ENCODE measurements at places on chromosomes 7 and 10.
A peak's percentile ranks its signal among the peaks of the same experiment; 100 is the strongest.

GRCh38 chr10:108904163-108904838 is 1019.0 kb downstream of the XPNPEP1 start:
- no peak for DNase-seq

DNA sequence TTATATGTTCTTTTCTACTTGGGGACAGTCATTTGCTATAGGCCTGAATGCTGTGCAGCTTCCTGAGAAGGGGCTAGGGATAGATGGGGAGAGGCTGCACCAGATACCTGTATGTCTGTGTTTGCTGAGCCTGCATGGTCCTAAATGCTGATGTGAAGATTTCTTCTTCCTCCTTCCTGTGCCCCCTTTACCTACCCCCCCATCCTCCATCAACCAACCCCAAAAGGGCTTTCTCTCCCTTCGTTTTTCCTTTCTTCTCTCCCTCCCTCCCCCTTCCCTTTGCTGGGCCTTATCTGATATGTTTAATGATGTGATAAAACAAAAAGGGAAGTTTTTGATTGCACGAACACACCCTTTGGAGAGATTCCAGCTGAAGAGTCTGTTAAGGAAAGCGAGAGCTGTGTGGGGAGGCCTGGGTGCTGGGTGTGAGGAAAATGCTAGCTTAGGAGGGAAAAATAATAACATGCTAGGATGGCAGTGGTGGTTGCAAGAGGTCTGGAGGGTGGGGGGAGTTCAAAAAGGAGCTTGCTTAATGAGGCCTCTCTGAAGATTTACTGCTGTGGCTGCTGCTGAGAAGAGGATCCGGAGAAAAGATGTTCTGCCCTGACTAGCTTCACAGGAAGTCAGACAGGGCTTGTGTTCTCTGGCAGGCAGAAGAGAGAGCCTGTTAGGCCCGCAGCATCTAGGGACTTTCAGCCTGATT is 101.8 kb downstream of the SAMD9 start:
- DNase-seq, result no peak

DNA sequence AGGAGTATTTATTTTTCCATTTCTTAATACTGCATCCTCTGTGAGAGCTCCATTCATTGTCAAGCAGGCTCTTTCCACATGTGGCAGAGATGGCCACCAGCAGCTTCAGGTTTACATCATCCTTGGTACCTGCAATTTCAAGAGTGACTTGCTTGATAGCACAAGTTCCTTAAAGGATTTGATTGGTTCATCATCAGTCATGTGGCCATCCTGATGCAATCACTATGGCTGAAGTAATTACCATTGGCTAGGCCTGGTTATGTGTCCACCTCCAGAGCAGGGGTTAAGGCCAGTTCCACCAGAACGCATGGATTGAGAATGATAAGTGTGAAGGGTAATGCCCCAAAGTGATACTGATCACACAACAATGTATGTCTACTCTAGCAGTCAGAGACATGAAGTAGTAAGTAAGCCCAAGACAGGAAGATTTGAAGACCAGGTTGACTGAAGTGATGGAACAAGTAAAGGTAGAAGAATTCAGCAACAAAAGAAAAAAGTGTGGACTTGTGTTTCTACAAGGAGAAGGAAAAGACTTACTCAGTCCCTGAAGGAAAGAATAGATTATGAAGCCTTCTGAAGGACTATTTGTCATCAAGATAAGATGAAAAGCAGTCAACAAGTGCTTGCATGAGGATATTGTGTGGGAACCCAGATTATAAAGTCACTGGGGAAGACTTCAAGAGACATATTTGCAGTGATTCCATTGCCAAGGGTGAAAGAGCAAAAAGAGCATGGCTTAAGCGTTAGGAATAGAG is 26.4 kb upstream of the PRKAR2B start:
- no peak for DNase-seq

- no peak for DNase-seq
Observed at GRCh38 chr10:18290651-18291313, 150.6 kb downstream of the CACNB2 start.

- DNase-seq, result no peak
Observed at GRCh38 chr10:35451151-35452016, 115.1 kb downstream of the CCNY start.

DNA sequence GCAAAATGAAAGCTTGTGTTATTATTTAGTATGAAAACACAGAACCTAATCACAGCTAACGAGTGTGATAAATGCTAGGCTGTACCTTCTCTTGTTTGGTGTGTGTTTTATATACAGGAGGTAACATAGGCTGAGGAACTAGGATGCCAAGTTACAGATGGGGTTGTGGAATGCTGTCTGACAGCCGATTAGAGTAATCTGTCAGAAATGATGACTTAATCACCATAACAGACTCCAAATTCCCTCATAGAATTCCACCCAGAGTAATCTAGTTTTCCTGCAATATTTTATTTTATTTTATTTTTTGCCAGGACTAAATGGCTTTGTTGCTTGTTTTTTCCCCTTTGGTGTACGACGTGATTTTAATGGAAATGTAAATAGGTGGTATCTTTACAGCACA is 221.2 kb downstream of the CELF2 start:
- no peak for DNase-seq

DNA sequence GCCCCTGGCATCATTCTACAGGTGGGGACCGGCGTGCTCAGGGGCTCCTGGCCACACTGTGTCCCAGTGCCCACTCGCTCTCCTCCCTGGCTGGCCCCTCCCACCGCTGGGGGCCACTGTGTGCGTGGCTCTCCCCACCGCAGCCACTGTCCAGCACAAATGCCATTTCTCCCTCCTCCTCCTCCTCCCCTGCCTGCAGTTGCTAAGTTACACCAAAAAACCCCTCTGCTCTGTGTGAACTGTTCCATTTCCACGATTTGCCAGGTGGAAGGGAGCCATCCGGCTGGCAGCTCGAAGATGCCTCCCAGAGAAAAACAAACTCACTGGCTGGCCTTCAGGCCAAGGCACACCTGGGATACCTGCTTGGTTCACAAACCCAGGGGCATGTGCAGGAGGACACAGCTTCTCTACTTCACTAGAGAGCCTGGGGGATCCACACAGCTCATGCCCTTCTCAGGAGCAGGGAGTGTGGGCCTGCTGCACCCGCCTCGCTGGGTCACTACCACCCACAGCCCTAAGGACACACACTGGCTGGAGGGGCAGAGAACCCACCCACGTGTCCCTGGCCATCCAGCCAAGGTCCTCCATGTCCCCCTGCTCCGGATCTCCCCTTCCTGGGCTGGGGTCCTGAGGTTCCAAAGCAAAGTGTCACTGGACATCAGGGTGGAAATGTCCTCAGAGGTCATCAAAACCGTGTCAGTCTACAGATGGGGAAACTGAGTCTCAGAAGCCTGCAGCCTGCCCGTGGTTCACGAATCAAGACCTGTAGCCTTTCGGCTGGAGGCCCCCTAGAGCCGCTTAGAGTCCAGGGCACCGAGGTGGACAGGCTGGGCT is 1.7 kb downstream of the RASGEF1A start:
- DNase-seq, result peak; percentile 4

- DNase-seq, result no peak
Observed at GRCh38 chr7:140367528-140367927, 30.8 kb downstream of the SLC37A3 start.

DNA sequence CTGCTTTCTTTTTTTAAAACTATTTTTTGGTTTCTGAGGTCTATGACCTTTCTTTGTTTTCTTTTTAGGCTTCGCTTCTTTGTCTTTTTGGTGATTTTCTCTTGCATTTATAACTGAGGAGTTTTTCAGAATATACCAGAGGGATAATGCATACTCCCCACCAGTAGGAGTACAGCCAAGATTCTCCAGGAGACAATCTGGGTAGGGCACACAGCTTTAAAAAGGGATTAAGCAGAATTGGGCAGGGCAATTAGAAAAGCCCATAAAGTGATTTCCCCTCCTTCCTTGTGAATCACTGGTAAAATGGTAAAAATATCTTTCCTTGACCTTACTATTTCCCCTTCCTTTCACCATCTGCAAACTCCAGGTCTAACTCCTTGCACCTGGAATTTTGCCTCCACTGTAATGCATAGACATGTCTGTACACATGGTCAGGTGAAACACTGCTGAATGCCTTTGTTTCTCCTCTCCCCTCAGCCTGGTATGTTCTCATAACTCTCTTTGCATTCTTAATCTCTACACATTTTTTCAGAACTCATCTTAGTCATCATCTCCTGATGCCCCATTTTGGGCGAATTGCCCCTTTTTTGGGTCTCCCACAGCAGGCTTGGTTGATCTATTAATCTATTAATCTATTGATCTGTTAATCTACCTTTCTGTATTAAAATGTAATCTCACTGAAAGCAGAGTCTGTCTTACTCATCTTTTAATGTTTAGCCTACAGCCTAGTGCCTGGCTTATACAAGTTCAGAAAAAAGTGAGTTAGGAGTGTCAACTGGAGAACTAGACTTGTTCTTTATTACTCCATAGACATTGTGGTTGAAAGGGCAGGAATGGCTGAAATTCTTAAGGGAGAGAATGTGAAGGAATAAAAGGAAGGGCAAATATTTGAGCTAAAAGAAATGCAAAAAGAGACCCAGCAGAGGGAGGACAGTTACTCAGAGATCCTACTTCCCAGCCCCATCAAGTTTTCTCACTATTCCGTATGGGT is 64.6 kb downstream of the MDFIC start:
- no peak for DNase-seq

GRCh38 chr10:86498598-86498997 is 23.0 kb downstream of the WAPL start:
- DNase-seq, result no peak

- DNase-seq, result no peak
Observed at GRCh38 chr10:118249714-118250113, 92.4 kb downstream of the FAM204A start.

DNA sequence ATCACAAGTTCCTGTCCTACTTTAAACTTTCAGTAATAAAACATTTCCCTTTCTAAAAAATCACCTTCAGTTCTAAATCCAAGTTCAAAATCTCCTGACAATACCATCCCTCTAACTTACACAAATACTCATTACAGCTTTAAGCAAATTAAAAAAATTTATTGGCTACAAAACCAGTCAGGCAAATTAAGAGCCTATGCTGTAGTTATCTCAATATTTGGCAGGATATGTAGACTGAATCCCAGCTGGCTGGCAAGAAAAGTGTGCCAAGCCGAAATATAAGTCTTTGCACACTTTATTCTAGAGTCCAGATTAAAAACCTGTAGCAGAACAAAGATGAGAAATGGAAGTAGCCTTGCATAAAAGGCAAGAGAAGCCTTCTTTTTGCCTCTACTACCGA is 9.5 kb downstream of the WAPL start:
- DNase-seq, result no peak

- DNase-seq, result no peak
Observed at GRCh38 chr7:138125598-138126111, 49.4 kb downstream of the AKR1D1 start.

DNA sequence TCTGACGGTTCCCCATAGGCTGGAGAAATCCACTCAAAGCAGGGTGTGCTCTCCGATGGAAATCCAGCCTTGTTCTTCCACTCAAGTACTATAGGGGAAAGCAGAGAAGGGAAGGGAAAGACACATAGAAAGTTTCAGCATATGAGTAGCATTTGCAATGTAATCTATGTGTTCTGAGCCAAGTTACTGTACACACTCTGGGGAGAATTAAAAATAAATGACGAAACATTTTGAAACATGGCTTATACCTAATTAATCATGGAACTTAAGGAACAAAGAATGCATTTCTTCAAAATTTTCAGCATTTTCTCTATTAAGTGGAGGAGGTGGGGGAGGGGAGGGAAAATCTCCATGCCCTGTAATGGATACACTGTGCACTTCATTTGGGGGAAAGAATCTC is 198.1 kb upstream of the HABP2 start:
- no peak for DNase-seq

GRCh38 chr10:4138146-4138721 is 353.2 kb upstream of the KLF6 start:
- no peak for DNase-seq

DNA sequence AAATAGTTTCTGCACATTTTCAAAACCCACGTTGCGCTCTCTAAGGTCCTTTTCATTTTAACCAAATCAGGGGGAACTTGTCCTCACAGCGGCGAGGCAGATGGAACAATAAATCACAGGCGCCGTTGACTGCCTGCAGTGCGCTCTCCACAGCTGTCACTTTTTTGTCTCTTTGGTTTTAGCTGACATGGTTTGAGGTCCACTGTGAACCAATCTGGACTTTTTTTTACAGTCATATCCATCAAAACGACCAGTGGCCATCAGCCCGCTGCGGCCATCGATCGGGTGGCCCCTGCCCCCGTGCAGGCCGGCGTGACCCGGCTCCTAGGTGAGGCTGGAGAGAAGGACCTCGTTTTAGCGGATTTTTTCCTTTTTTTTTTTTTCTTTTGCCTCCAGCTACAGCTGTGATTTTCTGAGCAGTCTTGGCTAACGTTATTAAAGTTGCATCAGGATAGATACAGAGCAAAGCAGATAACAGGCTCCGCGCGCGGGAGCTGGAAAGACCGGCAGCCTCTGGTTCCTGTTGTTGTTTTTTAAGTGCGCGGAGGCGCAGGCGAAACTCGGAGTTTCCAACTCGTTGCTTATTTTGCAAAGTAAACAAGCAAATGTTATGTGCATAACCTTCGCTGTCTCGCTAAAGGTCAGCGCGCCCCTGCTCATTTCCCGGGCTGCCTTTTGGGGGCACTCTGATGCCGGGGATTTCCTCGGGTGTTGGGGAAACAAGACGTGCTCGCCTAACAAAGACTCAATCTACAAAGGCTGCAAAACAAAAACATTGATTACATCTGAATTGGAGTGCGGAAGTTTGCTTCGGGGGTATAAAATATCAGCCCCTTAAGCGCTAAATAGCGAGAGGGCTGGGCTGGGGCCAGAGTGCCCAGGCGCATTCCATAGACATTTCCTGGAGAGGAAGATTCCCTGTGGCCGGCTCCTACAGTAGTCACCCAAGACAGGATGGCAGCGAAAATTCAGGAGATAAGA is 414.8 kb upstream of the MKI67 start:
- no peak for DNase-seq

DNA sequence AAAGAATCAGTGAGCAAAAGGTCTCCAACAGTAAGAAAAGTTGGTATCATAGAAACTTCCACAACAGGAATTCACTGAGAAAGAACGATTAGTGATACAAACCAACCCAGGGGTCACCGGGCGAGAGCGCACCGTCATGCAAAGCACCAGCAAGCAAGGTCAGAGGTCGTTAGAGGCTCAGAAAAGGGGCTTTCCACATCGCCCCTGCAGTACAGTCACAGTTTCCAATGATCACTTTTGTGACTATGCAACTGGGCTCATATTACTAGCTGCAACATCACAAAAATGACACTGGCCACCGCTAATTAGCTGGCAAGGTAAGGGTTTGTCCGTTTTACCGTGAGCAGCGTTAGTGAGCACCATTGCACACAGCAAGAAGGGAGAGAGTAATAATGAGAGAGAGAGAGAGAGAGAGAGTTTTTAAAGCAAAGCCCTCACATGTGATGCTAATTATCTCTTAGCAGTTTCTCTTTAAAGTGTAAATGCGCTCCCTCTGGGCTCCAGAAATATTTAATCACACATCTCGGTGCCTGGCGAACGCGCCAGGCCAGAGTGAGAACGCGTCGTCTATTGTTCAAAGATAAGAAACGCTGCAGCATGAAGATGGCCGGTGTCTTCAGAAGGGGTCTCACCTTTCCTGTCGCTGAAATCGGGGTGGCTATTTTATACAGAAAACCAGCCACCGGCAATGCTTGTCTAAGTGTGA is 237.5 kb downstream of the DNAJB6 start:
- DNase-seq, result no peak
